CD4-positive, alpha-beta T cell treated with Interleukin-4 for 4 hours (primary cell): ENCODE measurements at places on chromosomes 5 and 9.

GRCh38 chr5:81164936-81165335 is 68.2 kb upstream of the CKMT2 start:
- DNase-seq: no peak

DNA sequence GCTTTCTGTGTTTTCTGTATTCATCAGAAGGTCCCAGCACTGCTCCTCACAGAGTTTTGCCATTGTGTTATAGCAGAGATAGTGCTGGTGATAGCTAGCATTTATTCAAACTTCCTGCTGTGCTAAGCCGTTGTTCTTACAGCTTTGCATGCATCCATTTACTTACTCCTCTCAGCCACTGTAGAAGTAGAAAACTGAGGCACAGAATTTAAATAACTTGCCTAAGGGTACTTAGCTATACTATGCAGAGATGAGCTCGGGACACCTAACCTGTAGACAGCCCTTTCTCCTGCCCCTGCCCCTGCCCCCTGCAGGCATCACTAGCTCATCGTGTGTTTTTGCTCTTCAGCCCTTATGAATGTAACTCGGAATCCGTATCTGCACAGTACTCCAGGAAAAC is 227.6 kb downstream of the SAXO1 start:
- no peak for DNase-seq

DNA sequence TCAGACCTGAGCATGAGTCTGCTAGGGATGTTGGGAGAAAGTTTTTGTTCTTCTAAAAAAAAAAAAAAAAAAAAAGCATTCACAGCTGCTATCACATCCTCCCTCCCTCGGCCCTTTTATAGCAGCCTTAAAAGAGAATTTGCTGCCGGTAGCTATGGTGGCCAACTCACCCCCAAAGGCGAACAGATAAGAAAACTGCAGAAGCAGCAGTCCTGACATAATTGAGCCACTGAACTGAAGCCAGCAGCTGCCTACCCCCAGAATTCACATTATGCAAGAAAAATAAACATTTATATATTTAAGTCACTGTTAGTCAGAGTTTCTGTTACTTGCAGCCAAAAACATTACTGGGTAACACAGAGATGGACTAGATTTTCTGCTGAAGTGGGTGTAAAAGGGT is 124.3 kb upstream of the SMARCA2 start:
- DNase-seq: no peak

DNA sequence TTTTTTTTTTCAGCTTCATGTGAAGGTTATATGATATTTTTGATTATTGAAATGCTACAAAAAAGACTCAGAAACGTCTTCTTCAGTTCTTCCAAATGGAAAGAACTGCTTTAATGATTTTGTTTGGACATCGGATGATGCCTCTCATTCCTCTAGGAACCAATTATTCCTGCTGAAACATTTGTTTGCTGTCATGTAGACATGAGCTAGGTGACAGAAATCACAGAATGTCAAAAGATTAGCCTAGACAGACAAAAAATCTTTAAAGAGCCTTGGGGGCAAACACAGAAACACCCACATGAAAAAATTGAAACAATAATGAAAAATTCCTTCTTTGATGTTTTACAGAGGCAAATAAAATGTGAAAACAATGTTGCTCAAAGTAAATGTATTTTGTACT is 244.2 kb upstream of the EDIL3 start:
- no peak for DNase-seq

DNA sequence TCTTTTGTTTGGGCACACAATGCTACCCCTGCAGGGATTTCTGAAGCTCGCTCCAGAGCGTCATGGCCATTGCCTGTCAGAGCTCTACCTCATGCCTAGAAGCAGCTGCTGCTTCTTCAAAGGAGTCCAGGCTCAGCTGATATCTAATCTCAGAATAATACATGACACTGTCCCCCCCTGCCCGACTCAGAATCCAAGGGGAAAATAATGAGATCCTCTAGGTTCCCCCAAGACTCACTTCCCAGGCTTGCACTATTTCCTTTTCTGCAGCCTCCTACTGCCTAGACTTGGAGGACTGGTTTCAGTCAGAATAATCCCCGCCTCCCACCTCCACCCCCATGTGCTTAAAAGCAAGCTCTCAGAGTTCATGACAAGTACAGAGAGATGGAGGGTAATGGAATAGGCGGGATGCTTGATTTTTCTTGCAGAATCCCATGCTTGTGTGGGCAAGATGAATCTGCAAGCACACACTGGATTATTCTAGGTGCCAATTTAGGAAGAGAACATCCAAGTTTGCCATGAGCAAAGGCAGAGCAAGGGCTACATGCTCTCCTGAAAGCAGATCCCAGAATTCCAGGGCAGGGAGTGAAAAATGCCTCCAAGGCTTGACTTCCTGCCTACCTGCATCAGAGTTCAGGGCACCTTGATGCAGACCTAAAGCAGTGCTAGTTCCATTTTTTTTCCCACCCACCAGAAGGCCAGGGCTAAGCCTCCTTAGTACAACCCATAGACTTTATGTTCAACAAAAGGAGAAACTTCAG is 97.4 kb upstream of the IFNK start:
- DNase-seq: no peak

DNA sequence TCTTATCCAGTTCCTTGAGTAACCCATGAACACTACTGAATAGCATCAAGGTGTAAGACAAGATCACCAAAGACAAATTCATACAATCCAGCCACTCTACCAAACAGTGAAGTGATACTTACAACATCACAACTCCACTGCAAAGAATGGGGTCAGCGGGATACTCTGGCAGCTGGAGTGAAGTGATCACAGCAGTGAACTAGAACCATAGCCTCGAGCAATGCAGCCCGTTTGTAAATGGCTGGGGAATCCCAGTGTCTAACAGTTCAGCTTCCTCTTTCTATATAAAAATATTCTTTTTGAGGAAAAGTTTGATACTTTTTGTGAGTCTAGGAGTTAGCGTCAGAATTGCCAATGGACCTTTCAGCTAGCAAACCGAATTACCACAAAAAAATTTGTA is 515.2 kb downstream of the ZNF608 start:
- DNase-seq: no peak

- no peak for DNase-seq
Measured at GRCh38 chr9:129121483-129121882, 10.3 kb downstream of the PTPA start.

DNA sequence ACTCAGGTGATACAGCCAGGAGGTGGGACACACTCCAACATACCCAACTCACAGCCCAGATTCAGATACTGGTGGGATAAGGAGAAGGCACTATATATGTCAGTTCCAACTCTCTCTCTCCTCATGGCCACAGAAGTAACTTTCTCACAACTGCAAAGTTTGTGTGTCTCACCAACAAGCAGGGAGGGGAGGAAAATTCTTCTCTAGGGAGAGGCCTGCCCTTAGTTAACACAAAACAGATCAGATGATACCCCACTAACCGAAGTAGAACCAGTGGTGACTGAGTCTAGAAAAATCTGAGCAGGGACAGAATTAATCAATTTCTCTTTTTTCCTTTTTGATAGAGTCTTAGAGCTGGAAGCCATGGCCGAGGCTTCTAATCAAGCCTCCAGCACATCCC is 133.1 kb downstream of the ADAMTS12 start:
- DNase-seq: no peak

DNA sequence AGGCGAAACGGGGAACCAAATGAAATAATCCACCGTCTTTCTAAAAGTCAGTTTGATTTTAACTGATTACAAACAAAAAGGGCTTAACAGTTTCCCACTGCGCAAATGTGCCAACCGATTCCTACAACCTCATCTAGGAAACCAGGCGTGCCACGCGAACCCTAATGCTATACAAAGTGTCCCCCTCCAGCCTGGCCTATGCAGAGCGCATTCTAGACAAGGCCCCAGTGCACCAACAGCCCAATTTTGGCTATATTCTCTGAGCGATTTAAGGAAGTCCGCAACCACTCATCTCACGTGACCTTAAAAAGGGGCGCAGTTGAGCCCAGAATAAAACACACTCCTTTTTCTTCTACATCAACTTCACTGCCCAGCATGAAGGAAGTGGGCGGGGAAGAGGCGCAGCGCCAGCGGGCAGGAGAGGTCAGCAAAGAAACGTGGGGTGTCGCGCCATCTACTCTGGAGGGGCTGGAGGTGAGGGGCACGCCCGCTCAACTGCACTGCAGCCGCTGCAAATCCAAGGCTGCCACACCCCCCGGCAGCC is 779 bp downstream of the FAM13B start:
- peak; percentile 74 for DNase-seq

GRCh38 chr5:1893754-1894153 is 11.0 kb upstream of the IRX4 start:
- no peak for DNase-seq

- no peak for DNase-seq
Measured at GRCh38 chr5:122761115-122761514, 13.8 kb upstream of the SNX2 start.

DNA sequence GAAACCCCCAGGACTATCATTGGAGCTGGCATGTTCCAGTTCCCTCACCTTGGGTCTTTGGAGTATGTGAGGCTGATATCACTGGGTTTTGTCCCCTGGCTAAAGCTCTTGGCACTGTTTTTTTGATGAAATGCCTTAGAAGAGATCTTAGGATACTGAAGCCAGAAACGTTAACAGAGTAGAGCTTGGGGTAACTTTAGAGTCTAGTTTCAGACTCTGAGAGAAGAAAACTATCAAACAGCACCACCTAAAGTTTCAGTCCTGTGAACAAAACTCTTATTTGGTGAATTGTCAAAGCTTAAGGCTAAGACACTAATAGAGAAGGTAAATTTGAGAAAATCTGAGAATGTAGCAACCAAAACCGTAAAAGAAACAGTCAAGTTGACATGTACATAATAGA is 111.7 kb upstream of the PUM3 start:
- DNase-seq: no peak

DNA sequence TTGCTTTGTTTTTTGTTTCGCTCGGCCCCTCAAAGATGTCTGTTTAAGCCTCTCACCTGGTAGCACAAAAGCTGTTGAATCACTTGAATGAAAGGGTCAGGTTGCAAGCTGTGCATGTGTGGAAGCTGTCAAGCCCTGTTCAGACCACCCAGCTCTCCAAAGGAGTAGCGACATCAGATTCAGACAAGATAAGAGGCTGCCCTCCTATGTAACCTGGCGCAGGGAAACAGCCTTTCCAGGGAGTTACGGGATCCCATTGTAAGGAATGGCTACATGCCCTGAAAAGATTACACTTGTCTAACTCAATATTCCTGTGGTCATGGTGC is 2.9 kb downstream of the FREM1 start:
- no peak for DNase-seq

DNA sequence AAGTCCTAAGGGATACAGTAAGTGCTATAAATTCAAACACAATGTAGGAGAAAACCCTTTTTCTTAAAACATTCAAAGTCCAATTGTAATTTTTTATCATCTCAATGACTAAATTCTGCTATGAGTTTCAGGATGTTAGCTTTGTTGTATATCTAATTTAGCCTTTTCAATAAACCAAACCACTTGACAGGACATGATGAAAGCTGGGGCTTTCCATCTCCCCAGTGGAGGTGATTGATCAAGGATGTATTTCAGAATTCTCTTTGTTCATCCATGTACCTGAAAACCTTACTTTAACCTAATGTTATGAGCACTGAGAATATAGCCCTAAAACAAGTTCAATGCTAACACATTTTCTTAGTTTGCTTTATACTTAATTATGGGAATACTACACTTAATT is 639.0 kb upstream of the ITGA1 start:
- no peak for DNase-seq

- no peak for DNase-seq
Measured at GRCh38 chr5:129356846-129357245, 103.3 kb upstream of the ADAMTS19 start.

DNA sequence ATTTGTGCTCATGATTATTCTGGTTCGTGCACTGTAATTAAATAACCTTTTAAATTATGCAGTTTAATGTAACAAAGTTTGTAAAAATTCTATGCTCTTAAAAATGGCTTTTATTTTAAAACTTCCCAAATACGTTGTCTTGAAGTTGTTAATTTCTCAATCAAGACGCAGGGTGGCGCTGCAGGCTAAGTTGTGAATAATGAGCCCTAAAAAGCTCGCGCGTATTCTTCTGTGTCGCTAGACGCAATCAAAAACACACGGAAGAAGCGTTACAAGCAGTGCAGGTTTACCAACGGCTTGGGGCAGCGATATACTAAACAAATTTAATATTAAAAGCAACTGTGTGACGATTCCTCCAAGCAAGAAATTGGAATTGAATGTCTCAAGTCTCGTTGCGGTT is at the start of gene PCDHB4:
TSS of gene PCDHB4 (plus strand) at position 256 of the 400 bp plus-strand sequence. CDS start 181 bp downstream, outside the sequence.
- DNase-seq: no peak

DNA sequence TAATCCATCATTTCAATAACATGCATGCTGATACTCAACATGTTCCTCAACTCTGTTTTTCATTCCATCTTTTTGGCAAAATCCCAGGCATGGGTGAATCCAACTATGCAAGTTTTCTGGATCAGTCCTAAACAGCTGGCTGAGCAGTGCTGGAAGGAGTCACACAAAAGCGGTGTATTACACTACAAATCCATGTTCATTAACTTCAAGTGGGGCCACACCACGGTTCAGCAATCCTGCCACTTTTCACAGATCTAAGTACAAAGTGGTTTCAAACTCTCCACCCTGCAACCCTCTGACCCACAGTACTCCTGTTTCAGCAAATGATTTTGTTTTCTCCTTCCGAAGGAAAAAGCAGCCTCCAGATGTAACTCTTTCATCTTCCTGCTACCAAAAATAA is 222.5 kb downstream of the EPB41L4A start:
- no peak for DNase-seq

DNA sequence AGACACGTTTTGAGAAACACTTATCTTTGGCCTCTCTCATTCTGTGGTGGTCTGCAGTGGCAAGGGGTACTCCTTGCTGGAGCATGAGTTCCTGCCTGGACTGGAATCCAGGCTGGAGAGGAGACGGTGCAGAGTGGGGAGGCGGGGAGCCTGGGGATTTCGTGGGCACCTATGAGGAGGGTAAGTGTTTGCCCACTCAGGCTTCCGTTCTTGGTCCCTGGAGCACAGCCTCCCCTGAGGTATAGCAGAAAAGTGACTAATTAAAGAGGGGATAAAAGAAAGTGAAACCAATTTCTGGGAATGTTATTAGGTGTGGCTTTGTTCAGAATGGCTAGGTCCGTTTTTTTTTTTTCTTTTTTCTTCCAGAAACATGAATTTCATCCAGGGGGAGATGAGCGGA is 90.8 kb downstream of the ARHGAP26 start:
- no peak for DNase-seq

DNA sequence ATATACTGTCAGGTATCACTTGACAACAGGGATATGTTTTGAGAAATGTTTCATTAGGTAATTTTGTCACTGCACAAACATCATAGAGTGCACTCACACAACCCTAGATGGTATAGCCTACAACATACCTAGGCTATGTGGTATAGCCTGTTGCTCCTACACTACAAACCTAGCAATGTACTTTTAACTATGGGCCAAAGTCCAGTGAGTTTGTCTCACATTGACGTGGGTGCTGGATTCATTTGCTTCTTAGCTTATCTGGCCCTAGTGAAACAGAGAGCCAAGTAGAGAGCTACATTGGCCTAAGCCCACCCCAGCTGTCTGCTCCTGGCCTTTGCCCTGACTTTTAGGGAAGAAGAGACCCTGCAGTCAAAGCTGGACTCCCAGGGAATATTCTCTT is 180.7 kb upstream of the EGFLAM start:
- no peak for DNase-seq
